ENCODE measurements at places on chromosomes 6 and 20. TPM values are rescaled to one million over a fixed set of nuclear protein-coding genes. Genes with fewer than 3 reads are reported as not detected.
A peak's percentile ranks its signal among the peaks of the same experiment; 100 is the strongest.

Gene TRMT6
- total RNA-seq: 11.1 TPM

Gene ZNF391
- 16.5 TPM for total RNA-seq

Gene SLC22A16
- not detected for total RNA-seq

Gene ZC3H12D
- total RNA-seq: 0.03 TPM

Gene C20orf141
- total RNA-seq: not detected

DNA sequence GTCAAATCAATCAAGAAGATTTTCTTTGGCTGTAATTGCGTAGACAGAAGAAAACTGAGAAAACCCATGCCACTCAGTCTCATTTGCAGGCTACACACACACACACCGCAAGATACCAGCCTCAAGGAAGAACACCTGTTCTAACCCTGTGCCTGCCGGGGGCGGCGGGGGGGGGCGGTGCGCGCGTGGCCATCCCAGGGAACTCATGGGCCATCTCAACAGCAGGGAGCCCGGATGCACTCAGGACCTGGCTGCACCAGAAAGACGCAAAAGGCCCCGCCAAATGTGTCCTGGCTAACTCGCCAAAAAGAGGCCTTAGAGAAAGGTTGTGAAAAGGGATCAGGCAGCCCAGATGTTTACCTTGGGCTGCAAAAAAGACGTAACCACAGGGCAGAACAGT, 2.1 kb downstream of the B3GAT2 start:
- no peak overlapping the region for H3K27ac ChIP-seq
- peaks cover 17% of the 10 kb centered on the region for H3K4me1 ChIP-seq
- no peak overlapping the region for H3K4me3 ChIP-seq
- peaks cover 73% of the 10 kb centered on the region for H3K27me3 ChIP-seq
- peak; percentile 18 for DNase-seq

DNA sequence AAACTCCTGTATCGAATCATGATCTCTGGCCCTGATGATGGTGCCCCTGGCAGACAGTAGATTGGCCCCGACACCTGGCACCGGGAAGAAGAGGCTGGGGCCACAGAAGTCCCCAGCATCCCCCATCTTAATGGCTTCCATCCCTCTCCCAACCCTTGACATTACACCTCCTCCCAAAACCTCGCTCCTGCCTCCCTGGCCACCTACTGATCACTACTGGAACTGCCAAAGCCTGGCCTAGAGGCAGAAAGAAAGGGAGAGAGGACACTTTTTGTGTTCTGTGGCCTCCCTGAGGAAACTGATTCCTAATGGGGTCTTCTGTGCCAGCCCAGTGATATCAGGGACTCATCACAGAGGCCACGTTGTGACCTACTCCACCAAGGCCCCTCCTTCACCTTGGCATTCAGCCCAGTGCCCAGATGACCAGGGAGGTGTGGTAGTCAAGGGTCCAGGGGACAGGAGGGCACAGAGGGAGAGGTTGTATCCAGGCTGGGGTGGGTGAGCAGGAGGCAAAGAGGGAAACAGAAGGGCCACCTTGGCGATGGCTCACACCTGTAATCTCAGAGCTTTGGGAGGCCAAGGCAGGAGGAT, 6.1 kb downstream of the C20orf173 start:
- peak; percentile 38 for DNase-seq
- H3K4me1 ChIP-seq: no peaks in the 10 kb centered on the region
- no peak overlapping the region for H3K27ac ChIP-seq

DNA sequence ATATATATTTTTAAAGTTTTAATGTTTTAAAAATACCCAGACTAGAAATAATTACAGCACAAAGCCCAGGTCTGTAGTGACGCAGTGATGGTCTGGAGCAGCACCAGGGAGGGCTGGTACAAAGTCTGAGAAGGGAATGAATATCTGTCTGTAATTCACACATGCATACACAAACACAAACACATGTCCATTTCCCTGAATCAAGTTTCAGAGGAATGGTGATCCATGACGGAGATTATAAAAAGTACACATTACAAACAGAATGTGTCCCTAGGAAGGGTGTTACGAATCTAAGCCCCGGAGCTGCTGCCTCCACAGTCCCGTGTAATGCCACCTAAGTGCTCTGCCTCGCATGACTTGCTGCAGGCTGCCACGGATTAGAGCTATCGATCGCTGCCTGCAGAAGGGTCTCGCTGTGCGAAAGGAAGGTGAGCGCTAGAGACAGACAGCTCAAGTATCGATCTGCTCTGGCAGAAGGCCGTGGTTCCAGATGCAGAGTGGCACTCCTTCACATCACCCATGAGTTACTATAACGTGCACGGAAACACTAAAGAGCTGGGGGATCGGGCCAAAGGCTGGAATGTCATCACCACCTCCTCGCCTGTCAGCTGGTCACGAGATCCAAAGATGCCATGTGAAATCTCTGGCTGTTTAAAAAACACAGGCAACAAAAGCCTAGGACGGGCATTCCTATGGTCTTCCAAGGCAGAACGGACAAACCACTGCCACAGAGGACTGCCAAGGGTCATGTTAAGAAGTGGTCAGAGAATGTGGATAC, 87.1 kb downstream of the INSM1 start:
- no peak for DNase-seq
- peaks cover 27% of the 10 kb centered on the region for H3K4me1 ChIP-seq
- no peak overlapping the region for H3K4me3 ChIP-seq
- no peak overlapping the region for H3K27ac ChIP-seq
- H3K36me3 ChIP-seq: no peaks in the 10 kb centered on the region

GRCh38 chr6:87907521-87907920, 140.1 kb upstream of the SPACA1 start:
- H3K27ac ChIP-seq: no peak overlapping the region
- no peak for DNase-seq
- no peaks in the 10 kb centered on the region for H3K27me3 ChIP-seq

- DNase-seq: no peak
- no peaks in the 10 kb centered on the region for H3K27me3 ChIP-seq
- H3K4me3 ChIP-seq: no peak overlapping the region
- H3K27ac ChIP-seq: no peak overlapping the region
- peaks cover 15% of the 10 kb centered on the region for H3K36me3 ChIP-seq
Measured at GRCh38 chr6:135202836-135203235, 21.7 kb downstream of the MYB start.

GRCh38 chr6:13296536-13296997, 31.8 kb downstream of the TBC1D7 start:
- peak; percentile 13 for DNase-seq
- no peaks in the 10 kb centered on the region for H3K36me3 ChIP-seq
- H3K4me3 ChIP-seq: no peak overlapping the region
- no peak overlapping the region for H3K27ac ChIP-seq

DNA sequence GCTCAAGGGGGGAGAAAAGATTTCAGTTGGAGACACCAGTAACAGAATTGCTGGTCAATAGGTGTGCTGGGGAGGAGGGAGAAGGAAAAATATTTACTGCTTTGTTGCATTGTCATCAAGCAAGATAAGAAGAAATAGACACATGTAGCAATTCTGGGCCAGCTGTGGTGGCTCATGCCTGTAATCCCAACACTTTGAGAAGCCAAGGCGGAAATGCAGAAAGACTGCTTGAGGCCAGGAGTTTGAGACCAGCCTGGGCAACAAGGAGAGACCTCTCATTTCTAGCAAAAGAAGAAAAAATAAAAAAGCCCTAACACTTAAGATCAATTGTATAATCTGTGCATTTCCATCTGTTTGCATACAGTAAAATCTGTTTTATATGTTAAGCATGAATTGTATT, 126.6 kb downstream of the ZFP64 start:
- H3K4me1 ChIP-seq: peaks cover 4% of the 10 kb centered on the region
- no peak overlapping the region for H3K27ac ChIP-seq
- no peak for DNase-seq
- no peaks in the 10 kb centered on the region for H3K27me3 ChIP-seq
- H3K36me3 ChIP-seq: no peaks in the 10 kb centered on the region

DNA sequence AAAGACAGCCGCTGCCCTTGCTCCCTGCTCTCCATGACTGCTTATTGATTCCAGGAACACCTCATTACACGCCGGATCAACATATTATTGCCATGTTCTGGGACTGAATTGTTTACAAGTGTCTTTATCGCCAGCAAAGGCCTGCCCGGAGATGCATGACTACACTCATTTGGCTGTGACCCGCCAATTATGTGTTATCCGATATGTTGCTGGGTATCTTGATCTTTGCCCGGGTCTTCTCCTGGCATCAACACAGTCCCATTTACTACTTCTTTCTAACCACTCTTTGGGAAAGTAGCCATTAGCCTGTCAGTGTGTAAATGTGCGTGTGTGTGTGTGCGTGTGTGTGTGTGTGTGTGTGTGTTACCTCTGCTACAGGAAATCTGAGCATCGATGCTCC, 15.4 kb downstream of the LINC00237 start:
- no peak overlapping the region for H3K27ac ChIP-seq
- peaks cover 14% of the 10 kb centered on the region for H3K4me1 ChIP-seq
- peaks cover 70% of the 10 kb centered on the region for H3K27me3 ChIP-seq
- no peaks in the 10 kb centered on the region for H3K36me3 ChIP-seq
- no peak for DNase-seq

GRCh38 chr6:7204726-7205125, 97.0 kb downstream of the RREB1 start:
- H3K4me1 ChIP-seq: no peaks in the 10 kb centered on the region
- H3K27me3 ChIP-seq: no peaks in the 10 kb centered on the region
- no peak overlapping the region for H3K4me3 ChIP-seq

GRCh38 chr6:105326833-105327770, 75.8 kb downstream of the PREP start:
- no peak for DNase-seq
- H3K27ac ChIP-seq: no peak overlapping the region
- peaks cover 3% of the 10 kb centered on the region for H3K4me1 ChIP-seq
- H3K36me3 ChIP-seq: no peaks in the 10 kb centered on the region
- H3K27me3 ChIP-seq: no peaks in the 10 kb centered on the region

DNA sequence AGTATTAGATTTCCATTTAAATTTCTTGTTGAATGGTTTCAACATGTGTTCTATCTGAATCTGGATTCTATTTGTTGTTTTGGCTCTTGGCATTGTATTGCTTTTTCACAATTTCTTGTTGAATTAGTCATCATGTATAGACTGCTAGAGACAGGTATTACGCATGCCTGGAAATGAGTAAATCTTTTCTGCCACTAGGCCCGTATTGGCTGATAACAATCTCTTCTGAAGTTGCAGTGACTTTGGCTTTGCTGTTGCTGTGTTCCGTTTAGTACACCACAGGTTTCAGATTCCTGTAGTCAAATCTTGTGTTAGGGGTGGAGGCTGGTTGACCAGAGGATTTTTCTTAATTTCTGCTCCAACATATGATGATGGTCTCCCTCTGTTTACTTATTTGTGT, 1339.4 kb downstream of the GRIK2 start:
- H3K4me1 ChIP-seq: no peaks in the 10 kb centered on the region
- H3K4me3 ChIP-seq: no peak overlapping the region
- no peaks in the 10 kb centered on the region for H3K36me3 ChIP-seq
- no peaks in the 10 kb centered on the region for H3K27me3 ChIP-seq
- H3K27ac ChIP-seq: no peak overlapping the region
- DNase-seq: no peak

DNA sequence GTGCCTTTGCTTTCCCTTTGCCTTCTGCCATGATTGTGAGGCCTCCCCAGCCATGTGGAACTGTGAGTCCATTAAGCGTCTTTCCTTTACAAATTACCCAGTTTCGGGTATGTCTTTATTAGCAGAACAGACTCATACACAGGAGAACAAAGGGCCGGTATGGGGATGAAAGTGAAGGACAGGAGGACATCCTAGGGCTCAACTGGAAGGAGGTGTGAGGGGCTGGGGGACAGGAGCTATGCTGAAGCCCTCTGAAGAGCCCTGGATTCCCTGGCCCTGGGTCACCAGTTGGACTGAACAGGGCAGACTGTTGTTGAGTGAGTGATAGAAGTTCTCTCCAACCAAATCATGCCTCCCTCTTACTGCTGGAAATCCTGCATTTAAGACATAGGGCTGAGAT, 105.8 kb downstream of the SCML4 start:
- H3K4me3 ChIP-seq: no peak overlapping the region
- H3K36me3 ChIP-seq: no peaks in the 10 kb centered on the region
- H3K4me1 ChIP-seq: no peaks in the 10 kb centered on the region
- no peak for DNase-seq
- H3K27me3 ChIP-seq: no peaks in the 10 kb centered on the region

GRCh38 chr6:5337573-5337972, 76.3 kb downstream of the FARS2 start:
- DNase-seq: no peak
- H3K27me3 ChIP-seq: no peaks in the 10 kb centered on the region
- H3K4me3 ChIP-seq: no peak overlapping the region

DNA sequence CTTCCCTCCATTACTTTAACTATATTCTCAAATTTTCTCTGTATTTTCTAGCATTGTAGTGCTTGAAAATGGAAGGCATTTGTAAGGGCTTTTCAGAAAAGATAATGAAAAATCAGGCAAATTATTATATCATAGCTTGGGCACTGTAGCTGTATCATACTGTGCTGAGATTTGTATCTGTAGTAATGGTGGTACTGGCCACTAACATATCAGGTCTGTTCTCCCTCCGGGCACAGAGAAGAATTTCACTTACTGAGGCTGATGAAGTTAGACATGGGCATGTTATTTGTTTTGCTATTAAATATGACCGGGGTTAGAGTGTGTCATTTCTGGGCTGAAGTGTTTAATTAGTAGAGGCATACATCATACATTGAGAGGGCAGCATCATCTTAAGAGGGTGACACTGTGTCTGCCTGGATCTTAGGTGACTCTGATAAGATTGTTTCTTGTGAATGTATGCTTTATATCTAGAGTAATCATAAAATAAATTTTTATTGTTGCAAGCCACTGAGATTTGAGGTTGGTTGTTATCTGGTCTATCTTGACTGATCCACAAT, 1395.9 kb downstream of the EPHA7 start:
- no peaks in the 10 kb centered on the region for H3K36me3 ChIP-seq
- H3K27ac ChIP-seq: no peak overlapping the region
- no peak for DNase-seq
- no peaks in the 10 kb centered on the region for H3K4me1 ChIP-seq

DNA sequence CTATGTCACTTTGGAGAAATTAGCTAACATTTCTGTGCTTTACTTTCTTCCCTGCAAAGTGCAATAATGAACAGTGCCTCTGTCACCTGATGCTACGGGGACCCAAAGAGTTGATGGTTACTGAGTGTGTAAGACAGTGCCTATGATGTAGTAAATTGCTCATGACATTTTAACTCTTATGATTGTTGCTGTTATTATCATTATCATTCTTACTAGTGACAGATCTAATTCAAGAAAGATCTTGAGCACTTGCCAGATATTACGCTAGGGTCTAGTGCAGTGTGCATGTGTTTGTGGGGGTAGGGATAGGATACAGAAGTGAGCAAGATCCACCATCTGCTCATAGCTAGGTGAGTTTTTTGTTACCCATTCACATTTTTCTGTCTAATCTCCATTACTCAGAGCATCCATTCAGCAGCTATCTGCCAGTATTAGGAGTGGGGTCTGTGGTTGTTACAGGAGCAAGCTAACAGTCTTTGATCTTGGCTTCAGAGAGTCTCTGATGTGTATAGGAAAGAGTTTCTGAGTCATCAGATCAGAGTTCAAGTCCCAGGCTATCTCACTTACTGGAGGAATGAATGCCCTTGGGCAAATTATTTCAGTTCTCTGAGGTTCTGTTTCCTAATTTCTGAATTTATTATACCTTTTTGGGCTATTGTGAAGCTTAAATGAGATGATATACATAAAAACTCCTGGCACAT, 33.1 kb upstream of the DAAM2 start:
- H3K27me3 ChIP-seq: no peaks in the 10 kb centered on the region
- H3K36me3 ChIP-seq: no peaks in the 10 kb centered on the region
- no peak overlapping the region for H3K27ac ChIP-seq
- no peak for DNase-seq
- no peaks in the 10 kb centered on the region for H3K4me1 ChIP-seq
- H3K4me3 ChIP-seq: no peak overlapping the region
